ENCODE measurements at places on chromosomes 5 and 9.

- DNase-seq, result no peak
Observed at GRCh38 chr5:156971415-156971814, 8.4 kb upstream of the TIMD4 start.

- DNase-seq, result no peak
Observed at GRCh38 chr9:2359891-2360471, 261.6 kb upstream of the VLDLR start.

GRCh38 chr5:43244823-43245565 is 53.0 kb downstream of the NIM1K start:
- DNase-seq, result no peak

DNA sequence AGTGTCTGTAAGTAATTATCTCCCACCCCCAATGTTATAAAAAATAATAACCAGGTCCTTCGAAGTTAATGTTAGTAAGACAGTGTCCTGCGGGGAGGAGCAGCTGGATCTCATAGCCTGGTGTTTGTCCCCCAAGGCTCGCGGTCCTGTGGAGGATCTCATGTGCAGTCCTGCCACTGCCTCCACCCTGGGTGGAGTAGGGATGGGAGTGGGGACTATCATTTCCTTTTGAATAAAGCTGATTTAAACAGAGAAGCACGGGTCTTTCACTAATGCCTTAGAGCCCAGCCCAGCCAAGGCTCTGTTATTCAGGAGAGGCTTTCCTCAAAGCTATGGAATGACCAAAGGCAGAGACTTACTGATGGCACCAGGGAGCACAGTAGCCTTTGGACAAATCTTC is 40.2 kb downstream of the SUB1 start:
- no peak for DNase-seq

- DNase-seq, result no peak
Observed at GRCh38 chr5:129398026-129398678, 61.9 kb upstream of the ADAMTS19 start.
